ENCODE measurements at places on chromosomes 7 and 10.

GRCh38 chr10:88913788-88914187 lies 33.7 kb downstream of the STAMBPL1 start:
- DNase-seq: no peak

DNA sequence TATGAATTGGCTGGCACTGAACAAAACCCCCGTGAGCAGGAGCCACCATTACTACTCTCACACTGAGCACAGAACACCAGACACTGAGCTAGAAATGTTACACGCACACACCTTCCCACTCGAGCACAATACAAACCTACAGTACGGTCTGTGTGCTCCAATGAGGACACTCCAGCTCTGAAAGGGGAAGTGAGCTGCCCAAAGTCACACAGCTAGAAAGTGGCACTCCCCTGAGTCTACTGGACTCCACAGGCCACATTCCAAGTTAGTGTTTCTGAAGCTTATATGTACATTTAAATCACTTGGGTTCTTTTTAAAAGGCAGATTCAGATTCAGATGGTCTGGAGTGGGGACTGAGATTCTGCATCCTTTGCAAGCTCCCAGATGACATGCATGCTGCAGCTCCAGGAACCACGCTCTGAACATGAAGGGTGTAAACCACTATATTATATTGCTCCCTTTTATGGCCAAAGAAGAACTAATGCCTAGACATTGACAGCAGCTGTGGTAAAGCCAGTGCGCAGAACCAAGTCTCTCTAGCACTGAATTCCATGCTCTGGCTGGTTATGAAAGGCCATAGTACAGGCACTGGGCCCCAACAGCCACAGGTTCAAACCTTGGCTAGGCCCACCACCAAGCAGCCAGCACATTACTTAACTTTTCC lies 77.1 kb downstream of the FRMPD2 start:
- DNase-seq: no peak

- DNase-seq: no peak
Measured at GRCh38 chr10:78247266-78247665, 213.6 kb downstream of the RPS24 start.

GRCh38 chr7:3780016-3780415 lies 479.0 kb downstream of the SDK1 start:
- DNase-seq: no peak

GRCh38 chr10:12396567-12396966 lies 47.2 kb downstream of the CAMK1D start:
- DNase-seq: no peak
